ENCODE measurements at places on chromosomes 1 and 21.

DNA sequence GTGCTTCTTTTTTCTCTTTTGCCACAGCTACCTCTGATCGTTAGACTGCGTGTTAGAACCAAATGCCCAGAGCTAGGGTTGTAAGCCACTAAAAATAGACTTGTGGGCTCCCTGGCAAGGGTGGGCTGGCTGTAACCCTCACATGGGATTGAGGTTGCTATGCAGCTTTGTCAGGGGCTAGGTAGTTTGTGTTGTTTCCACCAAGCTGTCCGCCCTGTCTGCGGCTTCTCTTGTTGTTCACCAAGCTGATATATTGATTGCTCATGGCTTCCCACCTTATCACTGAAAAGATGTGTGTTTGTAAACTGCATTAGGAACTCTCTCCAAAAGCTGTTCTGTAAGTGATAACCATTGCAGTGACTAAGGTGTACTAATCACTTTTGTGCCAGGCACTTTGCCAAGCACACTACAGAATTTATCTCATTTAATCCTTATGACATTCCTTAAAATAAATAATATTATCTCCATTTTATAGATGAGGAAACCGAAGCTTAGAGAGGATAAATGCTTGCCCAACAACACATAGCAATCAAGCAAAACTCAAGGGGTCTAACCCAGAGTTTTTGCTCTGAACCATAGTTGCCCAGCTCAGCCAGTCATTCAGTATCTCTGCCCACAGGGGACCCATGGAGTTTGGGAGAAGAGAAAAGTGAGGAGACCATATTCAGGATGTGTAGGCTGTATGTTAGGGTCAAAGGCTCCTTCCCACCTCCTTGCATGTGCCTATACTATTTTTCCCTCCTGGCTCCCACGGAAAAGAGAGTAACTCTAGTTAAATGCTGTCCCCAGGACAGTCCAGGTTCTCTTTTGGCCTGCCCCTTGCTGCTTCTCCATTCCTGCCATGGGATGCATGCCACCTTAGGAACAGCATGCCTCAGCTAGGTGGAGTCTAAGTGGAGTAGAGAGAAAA is 42.2 kb upstream of the TARBP1 start:
- no peak for DNase-seq

DNA sequence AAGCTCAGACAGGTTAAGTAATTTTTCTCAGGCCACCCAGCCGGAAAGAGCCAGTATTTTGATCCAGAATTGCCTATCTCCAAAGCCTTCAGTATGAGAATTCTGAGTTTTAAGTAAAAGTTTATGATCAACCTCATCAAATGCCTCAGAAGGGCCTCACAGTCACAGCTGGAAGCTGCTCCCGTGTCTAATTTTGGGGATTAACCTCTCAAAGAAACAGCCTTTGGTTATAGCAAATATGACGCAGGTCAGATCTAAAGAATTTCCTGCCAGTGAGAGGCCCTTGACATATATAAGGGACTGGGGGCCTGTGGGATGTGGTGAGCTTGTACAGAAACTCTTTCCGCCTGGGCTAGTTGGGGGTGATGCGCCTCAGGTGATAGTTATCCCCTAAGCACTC is 2.3 kb downstream of the EXTL1 start:
- DNase-seq: no peak

DNA sequence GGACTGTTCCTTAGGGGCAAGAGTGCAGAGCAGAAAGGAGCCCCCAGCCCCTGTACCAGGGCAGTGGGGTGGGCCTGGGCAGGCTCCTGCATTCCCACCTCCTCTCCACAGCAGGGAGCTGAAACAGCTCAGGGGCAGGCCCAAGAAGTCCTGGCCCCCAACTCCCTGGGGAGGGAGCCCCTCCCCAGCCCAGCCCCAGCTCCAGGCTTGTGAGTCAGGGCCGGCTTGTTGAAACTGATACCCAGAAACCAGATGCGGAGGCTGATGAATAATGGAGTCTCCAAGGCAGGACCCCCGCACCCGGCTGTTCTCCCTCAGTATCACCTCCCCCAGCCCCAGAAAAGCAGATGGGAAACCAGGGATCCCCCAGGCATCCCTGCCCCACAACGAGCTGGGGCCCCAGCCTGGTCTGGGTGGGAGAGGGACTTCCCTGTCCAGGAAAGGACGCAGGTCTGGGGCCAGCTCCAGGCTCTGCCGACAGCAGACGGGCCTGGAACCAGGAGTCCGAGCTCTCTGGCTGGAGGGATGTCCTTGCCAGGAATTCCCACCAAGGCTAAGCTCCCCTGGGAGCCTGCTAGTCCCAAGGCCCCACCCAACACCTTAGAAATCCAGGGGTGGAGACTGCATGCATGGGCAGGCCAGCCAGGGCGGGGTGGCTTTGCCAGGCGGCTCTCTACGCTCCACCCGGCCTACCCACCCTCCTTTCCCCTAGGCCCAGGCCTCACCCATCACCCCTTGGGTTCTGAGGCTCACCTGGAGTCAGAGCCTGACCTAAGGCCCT is 2.7 kb downstream of the PLEKHG5 start:
- DNase-seq: no peak

DNA sequence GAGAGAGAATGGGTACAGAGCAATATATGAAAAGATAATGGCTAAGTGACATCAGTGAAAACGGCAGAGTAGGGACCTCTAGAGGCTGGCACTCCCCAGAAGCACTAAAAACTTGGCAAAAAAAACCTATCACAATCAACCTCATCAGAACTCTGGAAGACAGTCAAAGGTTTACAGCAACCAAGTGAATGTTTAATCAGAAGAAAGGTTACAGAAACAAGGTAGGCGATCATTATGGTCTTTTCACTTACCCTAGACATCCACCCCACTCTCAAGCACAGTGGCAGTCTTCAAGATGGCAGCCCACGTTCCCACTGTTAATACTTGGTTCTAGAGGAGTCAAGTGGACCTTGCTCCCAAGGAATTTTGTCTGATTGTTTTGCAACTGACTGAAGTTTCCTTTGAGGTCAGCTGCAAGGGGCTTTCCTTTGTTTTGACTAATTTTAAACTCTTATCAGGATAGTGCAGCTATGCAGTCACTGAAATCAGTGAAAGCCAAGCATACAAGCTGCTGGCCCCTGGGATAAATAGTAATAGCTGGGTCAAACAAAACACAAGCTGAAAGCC is 7.2 kb downstream of the KIFAP3 start:
- DNase-seq: no peak

DNA sequence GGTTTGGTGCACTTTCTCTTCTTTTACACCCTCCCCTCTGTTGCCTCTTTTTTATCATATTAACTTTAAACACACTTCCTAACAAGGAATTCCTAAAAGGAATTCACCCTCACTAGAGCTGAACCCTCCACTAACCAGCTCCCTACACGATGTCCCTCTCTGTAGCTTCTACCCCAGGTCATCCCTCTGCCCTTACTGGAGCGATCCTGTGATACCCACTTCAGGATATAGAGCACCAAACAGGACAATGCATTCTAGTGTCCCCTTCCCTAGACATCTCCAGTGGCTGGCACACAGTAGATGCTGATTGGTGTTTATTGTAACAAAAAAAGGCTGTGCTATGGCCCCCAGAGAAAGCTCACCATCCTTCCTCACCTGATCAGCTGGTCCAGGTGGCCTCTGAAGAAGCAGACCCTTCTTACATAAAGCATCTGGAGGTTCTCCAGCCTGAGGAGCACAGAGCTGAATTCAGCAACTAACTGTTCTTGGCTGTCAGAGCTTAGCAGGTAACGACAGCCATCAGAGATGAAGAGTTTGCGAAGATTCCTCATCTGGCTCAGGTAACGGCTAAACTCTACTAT is 1.4 kb downstream of the PRAMEF18 start:
- DNase-seq: no peak

Measured in NCI-H2029 (cell line).